ENCODE measurements at places on chromosomes 4 and X.

GRCh38 chrX:133611676-133612075 is 196.4 kb upstream of the GPC4 start:
- DNase-seq: no peak

DNA sequence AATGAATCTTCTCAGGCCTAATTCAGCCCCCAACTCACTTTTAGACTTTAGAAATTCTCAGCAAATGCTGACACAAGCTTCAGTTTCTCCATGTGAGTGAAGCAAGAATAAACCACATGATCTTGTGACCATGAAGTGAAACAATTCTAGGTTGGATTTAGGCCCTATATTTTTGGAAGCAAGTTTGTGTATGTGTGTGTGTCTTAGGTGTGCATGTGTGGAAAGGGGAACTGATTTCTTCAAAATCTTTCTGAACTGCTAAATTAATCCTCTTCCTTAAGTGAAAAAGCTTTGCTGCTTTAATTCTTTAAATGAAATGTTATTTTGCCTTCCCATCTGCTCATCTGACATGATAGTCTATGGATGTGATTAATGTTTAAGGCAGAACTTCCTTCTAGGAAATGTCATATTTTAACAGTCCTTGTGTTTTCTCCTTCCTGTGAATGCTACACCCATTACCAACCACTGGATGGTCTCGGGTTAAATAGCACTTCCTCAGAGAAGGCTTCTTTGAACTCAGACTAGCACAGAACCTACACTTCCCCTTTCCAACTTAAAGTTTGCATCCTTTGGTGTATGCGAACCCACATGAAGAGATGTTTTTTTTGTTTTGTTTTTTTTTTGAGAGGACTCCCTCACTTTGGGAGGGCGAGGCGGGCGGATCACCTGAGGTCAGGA is 1.2 kb upstream of the TMEM144 start:
- no peak for DNase-seq

DNA sequence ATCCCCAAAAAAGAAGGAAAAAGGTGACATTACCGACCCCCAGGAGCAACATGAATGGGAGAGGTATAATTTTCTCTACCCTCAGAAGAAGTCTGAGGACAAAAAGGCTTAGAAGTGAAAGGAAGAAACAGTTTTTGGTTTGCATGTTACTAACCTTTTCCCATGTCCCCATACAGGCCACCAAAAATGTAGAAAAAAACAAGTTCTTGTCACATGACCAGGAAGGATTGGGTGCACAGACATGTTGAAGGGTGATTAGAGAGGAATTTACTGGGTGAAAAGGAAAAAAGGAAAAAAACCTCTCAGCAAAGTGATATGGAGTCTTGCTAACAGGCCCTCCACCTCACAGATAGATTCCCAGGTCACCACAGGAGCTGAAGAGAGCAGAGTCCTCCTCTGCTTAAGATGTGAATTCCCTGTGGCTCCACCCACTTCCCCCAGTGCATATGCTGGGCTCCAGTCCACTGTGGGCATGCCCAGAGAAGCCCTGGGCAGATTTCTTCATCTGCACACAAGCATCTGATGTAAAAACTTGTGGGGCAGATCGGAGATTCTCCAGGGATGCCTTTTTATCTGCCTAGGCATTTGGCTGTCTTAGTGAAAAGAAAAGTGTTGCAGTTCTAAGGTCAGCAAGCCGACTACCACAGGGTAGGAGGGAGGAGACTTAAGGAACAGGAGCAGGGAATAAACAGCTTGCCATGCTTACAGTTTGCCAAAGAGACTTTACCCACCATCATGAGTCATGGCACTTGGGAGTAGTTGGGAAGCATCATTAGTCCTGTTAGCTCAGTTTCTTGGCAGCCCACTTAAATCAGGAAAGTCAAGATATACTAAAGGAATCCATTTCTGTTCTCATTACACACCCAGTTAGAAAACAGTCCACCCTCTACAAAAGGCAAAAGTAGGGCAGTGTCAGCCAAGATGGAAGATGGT is 25.0 kb upstream of the PASD1 start:
- no peak for DNase-seq

DNA sequence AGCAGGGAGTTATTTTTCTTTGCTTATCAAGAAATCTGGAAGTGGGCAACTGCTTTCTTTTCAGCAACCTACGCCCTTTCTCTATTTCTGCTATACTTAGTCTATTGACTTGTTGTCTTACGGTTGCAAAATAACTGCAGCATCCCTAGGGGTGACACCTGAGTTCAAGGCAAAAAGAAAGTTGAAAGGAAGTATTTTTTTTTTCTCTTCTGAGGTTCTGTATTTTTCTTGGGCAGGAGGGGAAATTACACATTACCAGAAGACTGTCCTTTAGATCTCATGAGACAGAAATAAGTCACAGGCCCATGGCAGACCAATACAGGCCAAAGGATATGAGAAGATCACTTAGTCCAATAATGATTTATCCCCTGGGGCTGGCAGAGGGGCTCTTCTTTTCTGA is 204.7 kb upstream of the CASK start:
- DNase-seq: peak; percentile 73

DNA sequence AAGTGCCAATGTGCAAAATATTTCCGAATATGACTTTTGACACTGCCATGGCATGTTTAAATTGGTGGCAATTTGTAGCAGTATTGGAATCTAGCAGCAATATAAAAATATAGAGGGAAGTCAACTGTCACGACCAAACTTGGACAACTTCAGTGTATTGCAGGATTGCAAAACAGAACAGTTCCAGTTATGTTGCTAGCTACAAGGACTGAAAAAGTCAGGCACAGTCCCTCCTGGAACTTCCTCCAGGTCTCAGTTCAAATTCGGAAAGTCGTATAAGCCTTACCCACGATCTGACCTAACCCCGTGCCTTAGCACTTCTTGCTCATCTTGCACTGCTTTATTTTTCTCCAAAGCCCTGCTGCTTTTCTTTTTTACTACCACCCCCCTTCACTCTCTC is 390.0 kb upstream of the GALNT7 start:
- peak; percentile 40 for DNase-seq

DNA sequence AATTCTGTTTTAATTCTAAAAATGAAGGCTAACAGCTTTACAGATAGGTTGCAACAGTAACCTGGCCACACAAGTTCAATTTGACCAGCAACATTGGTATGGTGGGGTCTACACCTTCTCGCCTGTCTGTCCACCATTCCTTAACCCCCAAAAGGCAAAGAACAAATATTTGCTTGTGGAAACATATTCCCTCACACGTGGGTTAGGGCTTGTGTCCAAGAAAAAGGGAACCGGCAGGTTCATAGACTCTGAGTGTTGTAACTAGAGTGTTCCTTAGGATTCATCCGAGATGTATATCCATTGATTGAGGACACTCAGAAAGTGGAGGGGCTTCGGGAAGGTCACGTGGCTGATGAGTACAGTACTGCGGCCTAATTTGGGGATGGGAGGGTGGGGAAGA is 54.1 kb downstream of the C4orf51 start:
- no peak for DNase-seq

- DNase-seq: peak; percentile 48
These were observed 403 bp upstream of the LGI2 start for GRCh38 chr4:25031077-25031621.

DNA sequence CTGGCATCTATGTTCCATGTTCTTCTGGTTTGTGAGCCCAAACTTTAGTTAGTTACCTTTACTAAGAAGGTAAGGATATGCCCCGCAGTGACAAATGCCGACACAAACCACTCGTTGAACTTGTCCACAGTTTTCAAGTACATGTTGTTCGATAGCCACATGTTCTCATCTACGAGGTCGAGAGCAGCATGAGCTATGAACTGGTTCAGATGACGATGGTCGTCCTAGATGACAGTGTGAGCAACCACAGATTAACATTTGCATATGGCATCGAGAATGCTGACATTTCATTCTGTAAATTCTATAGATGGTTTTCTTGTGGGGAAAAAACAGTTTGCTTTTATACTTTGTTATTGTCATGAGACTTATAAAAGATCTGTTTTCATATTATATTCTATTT is 18.0 kb downstream of the TRAPPC2 start:
- DNase-seq: no peak

Measured in activated CD4-positive, alpha-beta T cell treated with anti-CD3 and anti-CD28 coated beads, Interleukin-2, amount 10 ng/mL, durations not matched to agents 24 days and 14 days (primary cell).